ENCODE measurements at places on chromosomes 16 and 17.

DNA sequence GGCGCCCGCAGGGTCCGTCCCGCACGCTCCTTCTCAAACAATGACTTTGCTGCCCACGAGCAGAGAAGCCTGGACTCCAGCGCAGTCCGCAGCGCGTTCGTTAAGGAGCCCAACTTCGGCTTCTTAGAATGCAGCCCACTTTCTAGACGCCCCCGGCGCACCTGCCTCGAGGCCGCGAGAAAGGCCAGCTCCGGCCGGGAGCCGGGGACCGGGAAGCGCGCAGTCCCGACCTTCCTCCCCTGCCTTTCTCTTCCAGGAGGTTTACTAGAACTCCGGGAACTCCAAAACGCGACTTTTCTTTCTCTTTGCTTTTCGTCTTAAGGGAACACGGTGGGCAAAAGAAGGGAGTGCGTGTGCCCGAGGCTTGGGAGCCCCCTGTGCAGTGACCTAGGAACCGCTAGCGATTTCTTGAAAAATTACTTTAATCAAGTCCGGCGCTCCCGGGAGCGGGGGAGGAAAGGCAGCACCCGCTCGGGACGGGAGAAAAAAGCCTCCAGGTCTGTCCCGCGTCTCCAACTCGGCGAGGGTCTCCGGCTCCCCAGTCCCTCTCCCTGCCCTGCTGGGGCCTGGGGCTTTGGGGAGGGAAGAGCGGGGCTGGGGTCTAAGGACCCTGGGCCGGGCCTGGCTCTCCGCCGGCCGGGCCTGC, 2.6 kb downstream of the HNF1B start:
- DNase-seq: no peak

- DNase-seq: no peak
Observed at GRCh38 chr17:76645481-76645880, 1.9 kb upstream of the ST6GALNAC1 start.

GRCh38 chr17:14203388-14203787, 33.3 kb downstream of the CDRT15 start:
- no peak for DNase-seq

DNA sequence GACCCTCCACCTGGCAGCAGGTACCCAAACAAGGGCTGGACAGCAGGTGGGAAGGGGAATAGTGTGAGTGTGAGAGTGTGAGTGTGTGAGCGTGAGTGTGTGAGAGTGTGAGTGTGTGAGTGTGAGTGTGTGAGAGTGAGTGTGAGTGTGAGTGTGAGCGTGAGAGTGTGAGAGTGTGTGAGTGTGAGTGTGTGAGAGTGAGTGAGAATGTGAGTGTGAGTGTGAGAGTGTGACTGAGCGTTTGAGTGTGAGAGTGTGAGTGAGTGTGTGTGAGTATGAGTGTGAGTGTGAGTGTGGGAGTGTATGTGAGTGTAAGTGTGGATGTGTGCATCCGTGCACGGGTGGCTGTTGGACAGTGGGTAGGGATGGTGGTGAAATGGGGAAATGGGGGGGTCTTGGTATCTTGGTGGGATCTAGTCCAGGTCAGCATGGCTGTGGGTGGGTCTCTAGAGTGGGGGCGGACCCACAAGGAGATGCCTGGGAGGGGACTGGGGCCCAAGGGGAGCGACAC, 408 bp downstream of the ADGRG1 start:
- DNase-seq: no peak

- DNase-seq: no peak
Observed at GRCh38 chr17:79438058-79438457, 172.8 kb downstream of the RBFOX3 start.

- no peak for DNase-seq
Observed at GRCh38 chr16:80047842-80048241, 447.3 kb upstream of the MAF start.

GRCh38 chr17:1217089-1217385, 37.3 kb upstream of the ABR start:
- DNase-seq: no peak

DNA sequence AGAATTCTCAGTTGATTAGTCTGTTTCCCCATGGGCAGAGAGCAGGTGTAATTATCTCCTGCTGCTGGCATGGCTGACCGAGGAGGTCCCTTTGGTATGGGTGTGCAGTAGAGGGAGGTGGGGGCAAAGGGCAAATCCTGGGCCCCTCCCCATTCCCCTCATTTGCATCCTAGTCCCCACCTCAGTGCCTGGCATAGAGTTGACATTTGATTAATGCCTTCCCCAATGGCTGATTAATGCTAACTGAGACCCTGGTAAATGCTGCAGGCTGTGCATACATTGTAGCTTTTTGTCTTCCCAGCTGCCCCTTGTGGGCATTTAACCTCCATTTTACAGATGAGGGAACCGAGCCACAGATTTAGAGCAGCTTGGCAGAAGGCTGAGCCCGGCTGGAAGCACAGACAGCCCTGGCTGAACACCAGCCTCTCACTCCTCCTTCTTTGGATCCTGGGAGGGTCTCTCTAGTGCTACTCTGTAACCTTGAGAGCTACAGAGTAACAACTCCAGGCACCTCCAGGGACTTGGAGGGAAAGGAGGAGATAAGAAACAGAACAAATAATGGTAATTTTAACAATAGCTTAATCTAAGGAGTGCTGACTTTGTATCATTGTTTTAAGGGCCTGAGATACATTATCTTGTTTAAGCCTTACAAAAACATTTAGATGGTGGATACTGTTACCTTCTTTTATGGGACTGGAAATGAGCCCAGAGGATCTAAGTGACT, 5.1 kb downstream of the PLCG2 start:
- DNase-seq: no peak

GRCh38 chr16:13920510-13920818, 510 bp downstream of the ERCC4 start:
- no peak for DNase-seq

- no peak for DNase-seq
Observed at GRCh38 chr16:58035356-58036170, 10.0 kb downstream of the MMP15 start.

GRCh38 chr17:69764146-69764545, 310.9 kb upstream of the KCNJ16 start:
- DNase-seq: no peak

DNA sequence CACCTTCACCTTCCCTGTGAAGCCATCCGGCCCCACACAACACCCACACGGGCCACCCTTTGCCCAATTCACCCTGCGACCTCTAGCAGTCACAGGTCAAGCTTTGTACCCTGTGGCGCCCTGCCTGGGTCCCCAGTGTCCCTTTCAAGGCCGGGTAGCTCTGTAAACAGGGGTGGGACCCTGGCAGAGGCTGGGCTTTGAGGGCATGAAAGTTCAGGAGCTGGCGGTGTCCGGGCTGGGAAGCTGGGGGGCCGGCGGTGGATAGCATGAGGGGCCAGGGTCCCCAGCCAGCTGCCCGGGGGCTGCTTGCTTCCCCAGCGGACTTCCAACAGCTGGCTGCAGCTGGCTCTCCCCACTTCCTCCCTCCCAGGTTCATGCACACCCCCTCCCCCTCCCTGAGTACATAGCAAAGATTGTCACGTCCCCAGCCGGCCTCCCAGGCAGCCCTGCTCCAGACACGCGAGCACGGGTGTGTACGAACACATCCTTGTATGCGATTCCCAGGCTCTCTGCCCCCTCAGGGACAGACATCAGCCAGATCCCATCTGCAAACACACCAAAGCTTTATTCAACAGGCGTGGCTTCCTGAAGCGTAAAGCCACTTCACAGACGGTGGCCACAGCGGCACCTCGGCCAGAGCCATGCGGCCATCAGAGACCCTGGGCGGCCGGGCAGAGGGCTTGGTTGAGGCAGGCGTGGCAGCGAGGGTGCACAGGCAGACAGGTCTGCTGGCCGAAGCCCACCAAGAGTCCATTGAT, 8.2 kb downstream of the NTHL1 start:
- DNase-seq: no peak

DNA sequence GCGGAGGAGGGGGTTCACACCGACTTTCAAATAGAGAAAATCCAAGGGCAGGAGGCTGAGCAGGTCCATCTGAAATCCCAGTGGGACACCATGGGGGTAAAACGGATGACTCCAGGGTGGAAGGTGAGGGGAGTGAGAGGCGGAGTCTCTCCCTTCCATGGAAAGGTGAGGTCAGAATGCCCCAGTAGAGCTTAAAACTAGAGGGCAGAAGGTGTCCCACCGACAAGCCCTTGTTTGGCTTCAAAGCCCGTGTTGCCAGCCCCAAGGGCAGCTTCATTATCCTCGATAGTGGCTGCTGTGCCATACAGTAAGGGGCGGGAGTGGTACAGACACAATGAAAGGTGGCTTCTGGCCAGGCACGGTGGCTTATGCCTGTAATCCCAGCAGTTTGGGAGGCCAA, 55.7 kb downstream of the CNGB1 start:
- no peak for DNase-seq

DNA sequence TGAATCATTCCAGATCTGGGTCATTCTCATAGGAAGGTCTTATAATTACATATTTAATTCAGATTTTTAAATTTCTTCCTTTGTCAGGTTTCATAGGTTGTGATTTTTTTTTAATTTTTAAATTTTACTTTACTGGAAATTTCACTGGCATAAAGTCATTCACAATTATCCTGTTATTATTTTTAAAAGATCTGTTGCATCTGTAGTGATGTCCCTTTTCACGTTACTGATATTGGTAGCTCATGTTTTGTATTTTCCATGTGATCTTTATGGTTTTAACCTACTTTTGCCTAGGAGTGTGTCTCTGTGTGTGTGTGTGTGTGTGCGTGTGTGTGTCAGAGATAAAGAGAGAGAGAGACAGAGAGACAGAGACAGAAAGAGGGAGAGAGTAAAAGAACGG, 216.6 kb upstream of the KCNJ16 start:
- no peak for DNase-seq

GRCh38 chr16:19348578-19349315, 63.2 kb downstream of the CLEC19A start:
- DNase-seq: no peak

DNA sequence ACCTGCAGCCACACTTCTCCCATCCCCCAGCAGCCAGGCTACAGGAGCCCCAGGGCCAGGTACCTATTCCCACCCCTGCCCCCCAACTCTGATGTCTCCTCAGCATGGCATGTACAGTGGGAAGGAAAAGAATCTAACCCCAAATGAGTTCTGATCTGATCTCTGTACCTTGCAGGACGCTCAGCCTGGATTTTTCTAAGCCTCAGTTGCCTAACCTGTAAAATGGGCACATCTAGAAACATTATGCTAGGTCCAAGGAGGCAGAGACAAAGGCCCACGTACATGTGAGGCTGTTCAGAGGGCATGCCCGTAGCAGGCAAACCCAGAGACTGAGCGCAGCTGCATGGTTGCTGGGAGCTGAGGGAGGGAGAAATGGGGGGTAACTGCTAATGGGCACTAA, 35.1 kb downstream of the SLC38A8 start:
- no peak for DNase-seq

DNA sequence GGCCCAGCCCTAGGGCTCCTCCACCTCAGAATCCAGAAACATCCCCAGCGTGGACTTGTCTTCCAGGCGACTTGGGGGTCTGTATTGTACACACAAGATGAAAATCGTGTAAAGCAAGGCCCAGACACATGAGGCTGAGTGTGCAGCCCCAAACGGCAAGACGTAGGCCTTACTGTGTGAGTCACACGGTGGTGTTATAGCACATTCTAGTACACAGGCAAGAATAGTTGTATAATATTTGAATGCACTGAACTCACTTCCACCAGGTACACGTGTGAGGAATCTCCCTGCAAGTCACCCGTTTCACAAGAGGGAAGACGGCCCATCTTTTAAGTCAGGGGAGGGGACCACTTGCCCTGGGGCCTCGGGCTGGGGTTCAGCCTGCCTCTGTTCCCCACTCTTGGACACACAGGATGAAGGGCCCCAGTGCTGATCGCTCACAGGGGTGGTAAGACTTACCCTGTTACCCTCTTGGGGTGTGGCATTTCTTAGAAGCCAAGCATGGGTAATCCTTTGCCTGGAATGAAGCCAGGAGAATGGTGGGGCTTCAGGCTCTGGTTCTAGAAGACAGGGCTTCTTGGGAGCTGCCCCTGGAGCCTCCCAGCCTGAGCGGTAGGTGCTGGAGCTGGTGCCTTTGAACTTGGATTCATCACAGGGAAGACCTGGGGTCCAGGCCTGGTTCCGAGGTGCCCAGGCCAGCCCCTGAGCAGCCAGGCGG, 71.3 kb downstream of the SREBF1 start:
- no peak for DNase-seq

- DNase-seq: no peak
Observed at GRCh38 chr16:6016530-6017184, 919.1 kb upstream of the EEF2KMT start.

DNA sequence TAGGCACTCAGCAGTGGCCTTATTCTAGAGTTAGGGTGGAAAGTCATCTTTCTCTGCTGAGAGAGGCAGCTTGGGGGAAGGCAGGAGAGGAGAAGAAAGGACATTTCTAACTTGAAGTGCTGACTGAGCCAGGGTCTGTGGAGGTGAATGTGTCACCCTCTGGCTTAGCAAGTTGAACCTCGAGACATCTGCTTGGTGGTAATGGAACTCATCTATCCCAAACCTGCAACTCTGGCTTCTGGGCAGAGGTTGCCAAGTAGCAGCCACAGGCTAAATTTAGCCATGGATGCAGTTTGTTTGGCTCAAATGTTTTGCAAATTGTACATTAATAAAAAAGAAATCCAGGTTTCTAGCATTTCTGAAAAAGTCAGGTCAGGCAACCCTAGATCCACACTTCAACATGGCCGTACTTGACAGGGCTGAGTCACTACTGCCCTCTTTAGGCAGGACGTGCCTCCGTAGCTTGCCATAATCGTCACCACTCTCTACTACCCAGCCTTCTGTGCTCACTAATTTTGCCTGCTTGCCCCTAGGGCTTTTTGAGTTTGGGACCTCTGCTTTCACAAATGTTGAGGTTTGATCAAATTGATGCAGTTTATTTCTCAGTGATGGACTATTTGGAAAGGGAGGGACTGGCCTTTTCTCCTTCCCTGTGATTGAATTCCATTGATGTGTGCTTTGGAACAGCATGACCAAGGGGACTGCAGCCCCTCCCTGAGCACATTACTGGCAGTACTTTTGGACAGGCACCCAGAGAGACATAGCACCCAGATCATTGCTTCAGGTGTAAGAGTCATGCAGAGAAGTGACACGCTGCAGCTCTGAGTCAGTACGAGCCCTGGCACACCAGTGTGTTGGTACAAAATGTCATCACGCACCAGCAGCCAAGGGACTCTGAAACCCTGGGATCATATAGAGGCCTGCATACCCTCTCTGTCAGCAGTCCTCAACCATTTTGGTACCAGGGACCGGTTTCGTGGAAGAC, 5.2 kb downstream of the CDH13 start:
- DNase-seq: no peak

- no peak for DNase-seq
Observed at GRCh38 chr17:83154311-83155127, 75.1 kb downstream of the METRNL start.

GRCh38 chr17:59688008-59688407, 19.2 kb downstream of the PTRH2 start:
- no peak for DNase-seq

- no peak for DNase-seq
Observed at GRCh38 chr16:87201052-87201451, 116.1 kb downstream of the C16orf95 start.

GRCh38 chr17:35342276-35342675, 31.1 kb downstream of the SLFN11 start:
- DNase-seq: no peak

- no peak for DNase-seq
Observed at GRCh38 chr17:6110592-6110991, 40.4 kb downstream of the WSCD1 start.

GRCh38 chr17:15951368-15952047, 6.6 kb downstream of the ADORA2B start:
- DNase-seq: no peak

All from stimulated activated effector memory CD8-positive, alpha-beta T cell treated with anti-CD3 and anti-CD28 coated beads, Interleukin-12 subunit alpha, Interleukin-12 subunit beta, amount 100 ng/mL, for 72 hours (primary cell).